Activated naive CD4-positive, alpha-beta T cell (primary cell): ENCODE measurements at places on chromosomes 7 and 10.

DNA sequence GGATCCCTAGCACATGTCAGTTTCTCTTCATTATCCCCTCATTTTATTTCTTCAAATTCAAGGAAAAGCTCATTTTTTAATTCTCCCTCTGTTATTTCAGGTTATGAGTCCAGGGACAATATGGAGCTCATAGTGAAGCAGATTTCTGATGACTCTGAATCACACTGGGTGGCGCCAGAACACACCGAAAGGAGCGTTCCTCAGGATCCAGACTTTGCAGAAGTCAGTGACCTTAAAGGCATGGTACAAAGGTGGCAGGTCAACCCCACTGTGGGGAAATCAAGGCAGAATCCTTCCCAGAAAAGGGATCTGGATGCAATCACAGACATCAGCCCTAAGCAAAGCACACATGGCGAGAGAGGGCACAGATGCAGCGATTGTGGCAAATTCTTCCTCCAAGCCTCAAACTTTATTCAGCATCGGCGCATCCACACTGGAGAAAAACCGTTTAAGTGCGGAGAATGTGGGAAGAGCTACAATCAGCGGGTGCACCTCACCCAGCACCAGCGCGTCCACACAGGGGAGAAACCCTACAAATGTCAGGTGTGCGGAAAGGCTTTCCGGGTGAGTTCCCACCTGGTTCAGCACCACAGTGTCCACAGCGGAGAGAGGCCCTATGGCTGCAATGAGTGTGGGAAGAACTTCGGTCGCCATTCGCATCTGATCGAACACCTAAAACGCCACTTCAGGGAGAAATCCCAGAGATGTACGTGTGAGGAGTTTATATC, 21.4 kb downstream of the ZKSCAN5 start:
- no peak for DNase-seq

DNA sequence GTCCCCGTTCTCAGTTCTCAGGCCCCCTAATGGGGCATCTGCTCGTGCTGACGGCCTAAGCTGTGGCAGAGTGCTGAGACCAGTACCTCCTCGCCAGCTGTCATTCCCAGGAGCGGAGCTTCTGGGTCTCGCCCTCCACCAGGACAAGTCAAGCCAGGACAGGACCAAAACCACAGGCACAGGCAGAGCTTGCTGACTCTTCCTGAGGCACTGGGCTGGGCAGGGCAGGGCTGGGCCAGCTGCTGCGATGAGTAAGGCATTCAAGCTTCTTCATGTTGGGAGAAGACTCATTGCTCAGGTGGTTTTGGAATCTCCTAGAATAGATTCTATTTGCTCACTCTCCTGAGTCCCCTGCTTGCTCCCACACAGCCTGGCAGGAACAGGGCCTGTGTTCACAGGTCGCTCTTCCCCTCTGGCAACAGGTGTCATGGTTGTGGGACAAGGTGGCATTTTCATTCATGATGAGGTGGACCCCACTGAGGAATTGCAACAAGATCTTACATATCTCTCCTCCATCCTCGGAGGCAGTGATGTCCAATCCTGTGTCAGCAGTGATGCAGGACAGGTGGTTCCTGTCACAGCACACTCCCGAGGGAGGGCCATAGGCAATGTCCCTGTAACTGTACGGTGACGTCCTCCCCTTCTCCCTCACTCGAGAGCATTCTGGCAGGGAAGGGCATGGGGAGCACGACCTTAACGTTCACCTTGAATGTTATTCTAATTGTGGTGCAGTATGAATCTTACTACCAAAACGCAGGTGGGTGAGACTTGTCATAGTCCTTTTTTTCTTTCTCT, 17.0 kb upstream of the SH3PXD2A start:
- no peak for DNase-seq

DNA sequence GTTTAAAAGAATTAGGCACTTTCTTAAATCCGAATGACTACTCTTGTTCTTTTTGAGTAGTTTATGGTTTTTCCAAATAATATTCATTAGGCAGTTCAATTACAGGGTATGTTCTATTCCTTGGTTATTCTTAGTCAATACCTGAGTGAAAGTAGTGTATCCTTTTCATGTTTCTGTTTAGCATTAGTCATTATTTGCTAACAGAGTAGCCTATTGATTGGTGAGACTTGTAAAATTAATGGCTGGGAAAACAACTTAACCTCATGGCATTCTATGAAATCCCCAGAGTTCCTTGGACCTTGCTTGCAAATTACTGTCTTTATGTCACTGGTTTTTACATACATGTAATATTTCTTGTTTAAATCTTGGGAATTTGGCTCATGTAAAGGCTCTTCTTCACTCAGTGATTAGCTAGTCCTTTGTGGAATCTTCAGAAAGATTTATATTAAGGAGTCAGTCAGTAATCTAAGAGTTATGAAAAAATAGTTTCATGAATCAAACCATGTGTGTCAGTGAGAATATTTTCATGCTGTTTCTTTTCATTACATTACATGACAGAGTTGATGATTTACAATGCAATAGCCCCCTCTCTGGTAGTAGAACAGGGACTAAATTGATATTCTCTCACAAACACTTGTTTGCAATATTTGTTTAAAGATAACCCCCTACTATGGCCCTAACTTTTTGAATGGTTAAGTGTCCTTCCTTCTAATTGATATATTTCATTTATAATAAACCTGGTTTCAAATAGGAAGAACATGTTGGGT, 81.5 kb upstream of the LRRTM3 start:
- DNase-seq: no peak

- no peak for DNase-seq
These were observed 3.7 kb upstream of the PRKAR1B start for GRCh38 chr7:730501-731439.

GRCh38 chr10:103558911-103559310, 65.4 kb downstream of the NEURL1 start:
- DNase-seq: no peak

GRCh38 chr10:63441404-63441803, 24.4 kb downstream of the JMJD1C start:
- DNase-seq: no peak

DNA sequence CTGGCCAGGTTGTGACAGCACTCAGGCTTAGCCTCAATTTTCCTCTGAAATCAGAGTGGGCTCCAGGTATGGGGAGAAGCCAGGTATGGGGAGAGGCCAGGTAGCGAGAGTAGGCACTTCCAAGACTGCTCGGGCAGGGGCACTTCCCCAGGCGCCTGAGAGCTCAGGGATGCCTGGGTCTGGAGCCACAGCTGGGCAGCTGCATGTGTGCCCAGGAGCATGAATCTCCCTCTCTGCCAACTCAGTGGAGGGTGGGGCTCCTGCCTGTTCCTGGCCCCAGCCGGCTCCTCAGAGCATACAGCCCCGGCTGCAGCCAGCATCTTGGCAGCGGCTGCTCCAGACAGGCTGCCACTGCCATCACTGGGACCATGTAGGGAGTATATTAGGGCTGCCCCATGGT, 313.9 kb downstream of the AUTS2 start:
- DNase-seq: no peak
